ENCODE measurements at places on chromosomes 5 and 9.

DNA sequence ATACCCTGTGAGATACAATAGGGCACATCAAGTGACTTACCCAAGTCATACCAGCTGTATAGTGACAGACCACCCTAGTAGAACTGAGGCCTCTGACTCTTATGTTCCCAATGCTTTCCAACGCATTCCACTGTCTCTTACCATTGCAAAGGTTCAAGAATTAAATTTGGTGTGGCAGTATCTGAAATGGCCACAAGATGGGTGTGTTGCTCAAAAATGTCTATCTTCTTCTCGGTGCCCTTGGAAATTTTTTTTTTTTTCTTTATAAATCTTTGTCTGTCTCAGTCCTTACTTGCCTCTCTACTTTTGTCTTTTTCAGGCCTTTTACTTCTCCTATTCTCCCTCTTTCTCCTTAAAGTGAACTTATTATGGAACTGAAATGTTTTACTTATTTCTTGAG lies 48.4 kb downstream of the GPR21 start:
- DNase-seq: peak; percentile 49

DNA sequence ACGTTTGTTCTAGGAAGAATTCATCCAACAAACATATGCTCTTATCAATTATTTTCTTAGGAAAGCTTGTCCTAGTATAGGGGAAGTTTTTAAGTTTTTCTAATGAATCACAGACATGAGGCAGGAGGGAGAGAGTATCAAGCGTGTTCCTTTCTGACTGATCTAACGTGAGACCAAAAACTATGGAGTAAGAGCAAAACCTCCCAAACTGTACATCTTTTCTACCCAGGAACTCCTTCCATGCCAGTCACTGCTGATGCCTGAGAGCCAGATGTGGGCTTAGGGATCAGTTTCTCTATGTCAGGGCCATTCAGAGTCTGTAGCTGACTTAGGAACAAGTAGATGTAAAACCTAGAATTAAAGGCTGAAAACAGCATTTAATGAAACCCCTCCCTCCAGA lies 51.7 kb upstream of the NFIB start:
- no peak for DNase-seq

DNA sequence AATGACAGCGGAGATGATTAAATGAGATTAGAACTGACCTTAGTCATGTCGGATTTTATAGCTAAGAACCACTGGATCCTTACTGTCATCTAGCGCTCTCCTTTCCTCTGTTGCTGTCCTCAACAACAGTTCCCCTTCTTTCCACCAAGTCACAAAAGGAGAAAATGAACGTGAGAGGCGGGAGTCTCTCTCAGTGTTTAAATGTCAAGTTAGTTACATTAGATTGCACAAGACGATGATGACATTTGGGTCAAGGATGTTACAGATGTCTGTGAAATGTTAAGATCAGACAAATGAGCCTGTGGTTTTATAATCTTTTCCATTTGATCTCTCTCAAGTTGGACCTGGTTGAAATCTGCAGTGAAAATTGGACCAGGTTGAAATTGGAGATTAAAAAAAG lies 53.5 kb downstream of the FBXO38 start:
- DNase-seq: no peak

DNA sequence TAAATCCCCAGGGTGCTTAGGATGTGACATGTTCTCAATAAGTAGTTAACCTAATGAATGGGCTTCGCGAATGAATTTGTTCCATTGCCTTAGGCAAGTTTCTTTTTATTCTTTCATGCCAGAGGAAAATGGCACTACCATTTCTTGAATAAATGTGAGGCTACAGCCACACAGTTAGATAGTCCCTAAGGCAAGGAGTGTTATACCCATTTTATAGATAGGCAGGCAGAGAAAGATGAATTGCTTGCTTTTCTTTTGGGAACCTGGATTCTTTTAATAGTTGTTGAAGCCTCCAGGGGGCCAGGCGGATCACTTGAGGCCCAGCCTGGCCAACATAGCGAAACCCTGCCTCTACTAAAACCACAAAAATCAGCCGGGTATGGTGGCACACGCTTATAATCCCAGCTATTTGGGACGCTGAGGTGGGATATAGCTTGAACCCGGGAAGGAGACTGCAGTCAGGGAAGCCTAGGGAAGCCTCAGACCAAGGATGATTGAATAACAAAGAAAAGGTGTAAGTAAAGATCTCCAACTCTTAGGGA lies 943 bp downstream of the NOP16 start:
- no peak for DNase-seq

DNA sequence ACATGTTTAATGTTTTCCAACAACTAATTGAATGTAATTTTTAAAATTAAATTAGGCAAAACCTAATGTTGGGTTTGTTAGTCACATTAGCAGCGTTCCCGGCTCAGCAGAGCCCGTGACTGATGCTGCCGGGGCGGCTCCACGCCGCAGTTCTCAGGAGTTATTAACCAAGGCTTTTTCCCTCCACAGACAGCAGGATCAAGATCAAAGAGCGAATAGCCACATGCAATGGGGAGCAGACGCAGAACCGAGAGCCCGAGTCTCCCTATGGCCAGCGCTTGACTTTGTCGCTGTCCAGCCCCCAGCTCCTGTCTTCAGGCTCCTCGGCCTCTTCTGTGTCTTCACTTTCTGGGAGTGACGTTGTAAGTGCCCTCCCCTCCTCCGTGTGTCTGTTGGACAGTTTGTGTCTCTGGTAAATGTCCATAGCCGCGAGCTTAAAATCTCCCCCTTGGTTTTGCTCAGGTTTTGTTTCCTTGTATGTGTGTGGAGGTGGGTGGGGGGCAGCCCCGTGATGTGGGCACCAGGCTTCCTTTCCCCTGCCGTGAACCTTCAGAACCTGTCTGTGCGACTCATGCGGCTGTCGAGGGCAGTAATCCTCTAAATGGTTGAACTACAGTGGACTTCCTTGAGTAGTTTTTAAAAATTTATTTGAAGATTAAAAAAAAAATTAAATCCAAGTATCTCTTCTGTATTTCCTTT lies 37.1 kb downstream of the TENT4A start:
- no peak for DNase-seq

DNA sequence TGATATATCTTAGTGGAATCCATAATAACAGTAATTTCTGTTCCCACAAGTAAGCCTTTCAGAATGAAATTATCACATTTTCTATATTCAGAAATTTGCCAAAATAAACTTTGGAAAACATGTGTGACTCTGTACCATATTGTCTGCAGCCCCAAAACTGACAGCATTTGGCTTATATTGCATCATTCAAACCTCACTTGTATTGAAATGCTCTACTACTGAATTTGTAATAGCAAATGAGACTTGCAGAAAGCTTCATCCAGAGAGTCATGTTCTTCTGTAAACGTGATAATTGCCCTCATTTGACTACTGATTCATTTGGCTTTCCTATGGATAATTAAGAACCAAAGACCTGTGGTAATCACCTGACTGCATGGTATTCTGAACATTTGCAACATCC lies 1249.5 kb upstream of the CDH18 start:
- no peak for DNase-seq

DNA sequence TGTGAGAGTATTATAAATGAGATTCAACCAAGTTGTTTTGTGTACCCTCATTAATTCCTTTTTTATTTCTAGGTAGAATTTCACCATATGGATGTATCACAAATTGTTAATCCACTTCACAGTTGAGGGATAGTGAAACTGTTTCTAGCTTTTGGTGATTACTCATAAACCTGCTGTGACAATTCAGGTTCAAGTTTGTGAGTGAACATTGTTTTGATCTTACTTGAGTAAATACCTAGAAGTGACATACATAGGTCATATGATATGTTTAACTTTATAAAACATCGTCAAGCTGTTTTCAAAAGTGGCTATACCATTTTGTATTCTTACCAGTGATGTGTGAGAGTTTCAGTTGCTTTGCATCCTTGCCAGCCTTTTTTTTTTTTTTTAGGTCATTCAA lies 112.9 kb downstream of the CAMK4 start:
- DNase-seq: no peak

- no peak for DNase-seq
Measured at GRCh38 chr5:102801371-102801770, 46.3 kb downstream of the PAM start.

- no peak for DNase-seq
Measured at GRCh38 chr9:35225677-35226076, 63.9 kb downstream of the UNC13B start.

- DNase-seq: no peak
Measured at GRCh38 chr5:58127255-58128220, 332.3 kb downstream of the PLK2 start.

GRCh38 chr9:115263371-115264075 lies 145.6 kb upstream of the TNC start:
- no peak for DNase-seq

- no peak for DNase-seq
Measured at GRCh38 chr5:156155598-156155997, 171.4 kb upstream of the SGCD start.

DNA sequence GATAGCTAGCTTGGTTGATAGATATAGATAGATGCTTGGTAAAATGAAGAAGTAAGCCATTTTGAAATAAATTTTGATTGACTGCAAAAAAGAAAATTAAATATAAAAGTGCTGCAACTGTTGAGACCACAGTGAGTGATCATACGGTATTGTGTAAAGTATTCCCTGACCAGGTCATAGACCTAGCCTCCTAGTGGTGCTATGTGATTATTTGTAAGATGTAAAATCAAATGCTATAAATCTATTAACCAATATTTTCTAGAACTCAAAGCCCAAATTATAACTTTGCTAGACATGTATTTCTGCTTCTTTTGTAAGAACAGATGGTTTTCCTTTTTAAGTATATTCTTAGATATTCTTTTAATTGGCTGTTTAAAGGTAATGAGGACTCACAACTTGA lies 480.2 kb upstream of the PTPRD start:
- no peak for DNase-seq

GRCh38 chr9:17005056-17005823 lies 129.6 kb upstream of the CNTLN start:
- DNase-seq: peak; percentile 21

DNA sequence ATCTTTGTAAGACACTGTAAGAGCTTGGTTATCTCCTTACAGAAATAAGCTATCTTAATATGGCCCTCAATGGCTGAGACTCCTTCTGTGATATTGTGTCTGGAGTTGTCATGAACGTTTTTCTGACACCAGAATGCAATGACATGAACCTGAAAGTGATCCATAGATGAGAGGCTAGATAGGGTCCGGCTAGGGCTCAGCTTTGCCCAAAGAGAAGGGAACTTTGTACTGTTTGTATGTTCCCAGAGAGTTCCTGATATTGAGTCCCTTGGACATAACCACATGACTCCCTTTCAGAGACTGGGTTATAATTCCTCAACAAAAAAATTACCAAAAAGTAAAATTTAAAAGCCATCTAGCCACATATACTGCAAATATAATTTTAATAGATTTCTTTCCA lies 575.8 kb upstream of the CLINT1 start:
- DNase-seq: no peak

DNA sequence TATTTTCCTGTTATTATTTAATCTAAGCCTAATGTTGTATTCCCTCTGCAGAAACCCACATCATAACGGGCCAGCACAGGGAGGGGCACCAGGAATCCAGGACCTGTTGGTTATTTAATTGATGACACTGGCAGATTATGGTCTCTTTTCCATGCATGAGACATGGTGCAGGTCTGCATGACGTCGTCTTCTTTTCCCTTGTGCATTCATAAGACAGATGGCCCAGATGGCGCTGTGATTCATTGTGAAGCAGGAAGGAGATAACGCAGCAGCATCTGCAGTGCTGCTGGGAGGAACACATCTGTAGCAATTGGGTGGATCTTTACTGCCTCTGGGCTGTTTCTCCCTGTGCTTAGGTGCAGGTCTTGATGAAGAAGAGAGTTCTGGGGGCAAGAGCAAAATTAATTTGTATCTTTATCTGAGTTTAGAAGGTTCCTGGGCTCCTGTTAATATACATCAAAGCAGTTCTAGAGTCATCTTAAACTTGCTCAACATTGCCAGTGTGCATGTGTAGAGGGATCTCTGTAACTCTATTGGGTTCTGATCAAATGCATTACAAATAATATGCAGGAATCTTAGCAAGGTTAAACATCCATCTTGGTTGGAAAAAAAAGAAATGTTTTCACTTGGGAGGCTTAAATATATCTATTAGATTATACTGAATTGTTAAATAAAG lies 176.1 kb downstream of the PCSK1 start:
- peak; percentile 11 for DNase-seq

DNA sequence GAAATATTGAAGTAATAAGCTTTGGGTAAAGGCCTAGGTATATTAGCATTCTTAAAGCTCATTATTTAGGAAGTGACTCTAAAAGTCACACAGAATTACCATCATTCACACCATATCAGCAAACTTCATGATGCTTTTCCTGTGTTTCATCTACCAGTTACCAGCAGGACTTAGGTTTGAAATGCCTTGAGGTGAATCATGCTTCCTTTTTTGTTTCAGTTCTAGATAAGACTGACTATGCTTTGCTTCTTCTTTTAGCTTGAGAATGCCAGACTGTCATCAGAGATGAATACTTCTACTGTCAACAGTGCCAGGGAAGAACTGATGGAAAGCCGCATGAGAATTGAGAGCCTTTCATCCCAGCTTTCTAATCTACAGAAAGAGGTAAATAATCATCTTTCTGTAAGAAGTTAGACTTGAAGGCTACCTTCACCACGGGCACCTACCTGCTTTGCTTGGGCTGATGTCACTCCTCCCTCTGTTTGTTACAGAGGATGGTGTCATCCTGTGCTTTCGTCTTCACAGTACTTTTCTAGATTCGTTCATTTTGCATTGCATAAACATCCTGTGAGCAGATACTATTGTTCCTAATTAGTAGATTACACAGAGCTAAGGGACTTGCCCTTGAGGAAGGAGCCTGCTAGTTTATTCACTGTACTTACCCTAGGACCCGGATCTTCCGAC lies 34.7 kb downstream of the LMNB1 start:
- DNase-seq: no peak

GRCh38 chr9:127971357-127972235 lies 9.2 kb downstream of the EEIG1 start:
- no peak for DNase-seq

DNA sequence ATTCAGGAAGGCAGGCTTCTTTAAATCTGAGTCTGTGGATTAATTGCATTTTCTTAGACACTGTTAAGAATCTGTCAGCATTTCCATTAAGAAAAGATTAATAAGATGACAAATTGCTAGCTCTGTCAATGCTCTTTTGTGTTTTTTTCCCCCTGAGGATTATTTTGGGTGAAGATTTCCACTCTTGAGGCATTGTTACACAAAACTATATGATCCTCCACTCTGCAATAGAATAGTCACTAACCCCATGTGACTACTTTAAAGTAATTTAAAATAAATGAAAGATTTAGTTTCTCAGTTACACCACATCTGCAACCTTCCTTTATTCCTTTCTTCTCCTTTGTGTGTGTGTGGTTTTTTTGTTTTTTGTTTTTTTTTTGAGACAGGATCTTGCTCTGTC lies 82.0 kb downstream of the ACER2 start:
- DNase-seq: no peak

- no peak for DNase-seq
Measured at GRCh38 chr9:115992834-115993233, 160.8 kb upstream of the PAPPA start.

GRCh38 chr9:137295238-137295811 lies 6.7 kb downstream of the NRARP start:
- DNase-seq: peak; percentile 80

All from HEK293T (cell line).